ENCODE measurements at places on chromosomes 12 and 14.

DNA sequence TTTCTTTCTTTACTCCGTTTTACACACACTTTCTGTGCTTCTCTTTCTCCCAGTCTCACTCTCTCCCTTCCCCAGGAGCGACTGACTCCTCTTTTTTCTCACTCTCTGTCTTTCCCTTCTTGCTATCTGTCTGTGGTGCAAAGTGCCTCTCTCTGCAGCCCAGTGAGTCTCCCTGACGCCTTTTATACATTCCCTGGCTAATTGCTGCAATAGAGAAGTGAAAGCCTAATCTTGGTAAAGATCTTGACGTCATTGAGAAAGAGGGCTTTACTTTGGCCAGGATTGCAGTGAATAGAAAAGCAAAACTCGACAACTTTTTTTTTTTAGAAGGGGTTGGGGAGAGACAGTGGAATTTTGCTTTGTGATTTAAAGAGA, 706 bp upstream of the DIO2 start:
- no peak for DNase-seq

- DNase-seq = peak; percentile 71
These were observed 25.0 kb downstream of the ERP27 start for GRCh38 chr12:14913381-14913781.

DNA sequence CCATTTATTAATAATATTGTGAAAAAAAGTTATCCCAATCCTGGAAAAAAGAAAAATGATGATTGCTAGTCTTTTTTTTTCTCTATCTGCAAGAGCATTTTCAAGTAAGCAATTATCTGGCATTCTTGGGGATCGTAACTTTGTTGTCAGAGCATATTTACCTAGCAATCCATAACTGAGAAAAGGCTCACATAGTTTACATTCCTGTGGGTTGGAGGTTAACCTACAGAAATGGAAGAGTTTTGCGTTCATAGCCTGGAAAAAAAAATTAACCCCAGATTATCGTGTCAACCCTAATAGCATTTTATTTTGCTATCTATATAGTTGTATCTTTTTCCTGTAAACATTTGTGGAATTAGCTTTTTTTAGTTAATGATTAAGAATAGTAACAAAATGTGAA, 292.3 kb downstream of the DAD1 start:
- no peak for DNase-seq

GRCh38 chr14:99150236-99150635, 121.8 kb downstream of the BCL11B start:
- DNase-seq = no peak

- no peak for DNase-seq
These were observed 31.8 kb downstream of the PPM1H start for GRCh38 chr12:62903151-62903550.

DNA sequence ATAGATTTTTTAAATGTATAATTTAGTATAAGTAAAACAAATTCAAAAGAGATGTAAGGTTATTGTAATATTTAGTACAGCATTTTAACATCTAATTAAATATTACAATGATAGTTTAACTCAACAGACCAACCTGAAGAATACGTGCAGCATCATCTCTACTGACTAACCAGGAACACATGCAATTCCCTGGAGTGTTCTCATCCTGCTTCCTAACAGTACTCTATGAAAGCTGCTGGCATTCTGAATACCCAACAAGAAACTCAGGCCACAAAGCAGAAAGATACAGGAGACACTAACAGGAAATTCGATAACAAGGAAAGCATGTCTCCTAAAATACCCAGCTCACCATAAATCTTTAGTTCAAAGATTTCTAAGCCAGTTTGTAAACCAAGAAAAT, 58.3 kb downstream of the CEP83 start:
- DNase-seq = no peak

DNA sequence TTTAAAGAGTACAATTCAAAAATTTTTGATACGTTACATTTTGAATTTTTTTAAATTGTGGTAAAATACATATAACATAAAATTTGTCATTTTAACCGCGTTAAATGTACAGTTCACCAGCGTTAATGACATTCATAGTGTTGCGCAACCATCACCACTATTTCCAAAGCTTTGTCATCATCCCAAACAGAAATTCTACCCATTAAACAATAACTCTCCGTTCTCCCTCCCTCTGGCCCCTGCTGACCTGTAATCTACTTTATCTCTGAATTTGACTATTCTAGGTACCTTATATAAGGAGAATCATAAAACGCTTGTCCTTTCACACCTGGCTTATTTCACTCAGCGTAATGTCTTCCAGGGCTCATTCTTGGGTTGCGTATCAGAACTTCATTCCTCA, 69.1 kb upstream of the DYNC1H1 start:
- DNase-seq = no peak

- DNase-seq = no peak
These were observed 30.7 kb downstream of the VWF start for GRCh38 chr12:6093764-6094163.

- no peak for DNase-seq
These were observed 23.8 kb upstream of the PHLDA1 start for GRCh38 chr12:76055393-76055792.

All from NCI-H446 treated with DMSO at 0.1 percent for 48 hours (cell line).